NCI-H526 (cell line): ENCODE measurements at places on chromosomes 16 and 17.

- DNase-seq = no peak
Observed at GRCh38 chr16:6695666-6696065, 637.0 kb upstream of the RBFOX1 start.

GRCh38 chr17:64154717-64155116 is 24.8 kb upstream of the ERN1 start:
- no peak for DNase-seq

DNA sequence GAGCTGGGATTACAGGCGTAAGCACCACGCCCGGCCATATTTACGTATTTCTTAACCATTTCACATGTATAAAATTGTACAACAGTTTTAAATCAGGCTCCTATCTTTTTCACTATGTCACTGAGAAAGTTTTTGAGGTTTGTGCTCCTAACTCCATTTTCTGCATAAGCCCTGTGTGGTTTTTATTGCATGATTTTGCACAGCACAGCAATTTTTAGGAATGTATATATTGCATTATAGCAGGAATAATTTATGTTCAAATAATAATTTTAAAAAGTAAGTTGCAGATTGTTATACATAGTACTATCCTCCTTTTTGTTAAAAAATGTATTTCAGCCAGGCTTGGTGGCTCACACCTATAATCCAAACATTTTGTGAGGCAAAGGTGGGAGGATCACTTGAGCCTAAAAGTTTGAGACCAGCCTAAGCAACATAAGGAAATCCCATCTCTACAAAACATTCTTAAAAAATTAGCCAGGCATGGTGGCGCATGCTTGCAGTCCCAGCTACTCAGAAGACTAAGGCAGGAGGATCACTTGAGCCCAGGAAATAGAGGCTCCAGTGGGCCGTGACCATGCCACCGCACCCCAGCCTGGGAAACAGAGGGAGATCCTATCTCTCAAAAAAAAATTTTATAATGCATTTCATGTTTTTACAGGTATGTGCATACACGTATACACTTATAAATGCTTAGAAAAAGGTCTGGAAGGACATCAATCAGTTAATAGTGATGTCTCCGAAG is 26.0 kb downstream of the SMG6 start:
- no peak for DNase-seq

- no peak for DNase-seq
Observed at GRCh38 chr16:74608944-74609343, 2.0 kb upstream of the GLG1 start.

GRCh38 chr17:1611715-1612114 is 16.9 kb downstream of the SLC43A2 start:
- DNase-seq = no peak

- DNase-seq = no peak
Observed at GRCh38 chr17:34201225-34201624, 53.9 kb upstream of the CCL2 start.

DNA sequence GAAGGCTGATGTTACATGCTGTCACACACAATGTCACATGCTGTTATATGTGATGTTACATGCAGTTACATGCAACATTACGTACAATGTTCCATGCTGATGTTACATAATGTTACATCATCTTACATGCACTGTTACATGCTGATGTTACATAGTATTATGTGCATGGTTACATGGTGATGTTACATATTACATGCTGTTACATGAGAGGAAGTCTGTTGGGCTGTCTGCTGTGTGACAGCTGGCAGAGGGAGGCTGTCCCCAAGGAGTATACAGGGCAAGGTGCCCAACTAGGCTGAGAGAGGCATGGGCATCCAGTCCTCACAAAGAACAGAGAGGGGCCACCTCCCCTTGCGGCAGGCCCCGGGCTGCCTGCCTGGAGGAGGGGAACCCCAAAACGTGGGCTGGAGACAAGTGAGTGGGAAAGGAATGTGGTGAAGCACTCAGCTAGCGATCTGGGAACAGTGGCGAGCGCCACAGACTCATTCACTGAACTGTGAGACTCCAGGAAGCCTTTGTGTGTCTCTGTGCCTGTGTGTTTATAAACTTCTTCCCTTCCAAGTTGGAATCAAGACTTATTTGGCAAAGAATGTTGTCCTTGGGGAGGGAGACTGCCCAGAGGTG is 30.6 kb downstream of the TMEM92 start:
- DNase-seq = no peak

- no peak for DNase-seq
Observed at GRCh38 chr16:22816475-22816874, 2.5 kb downstream of the HS3ST2 start.

GRCh38 chr16:4935241-4935855 is 1.6 kb downstream of the PPL start:
- no peak for DNase-seq

DNA sequence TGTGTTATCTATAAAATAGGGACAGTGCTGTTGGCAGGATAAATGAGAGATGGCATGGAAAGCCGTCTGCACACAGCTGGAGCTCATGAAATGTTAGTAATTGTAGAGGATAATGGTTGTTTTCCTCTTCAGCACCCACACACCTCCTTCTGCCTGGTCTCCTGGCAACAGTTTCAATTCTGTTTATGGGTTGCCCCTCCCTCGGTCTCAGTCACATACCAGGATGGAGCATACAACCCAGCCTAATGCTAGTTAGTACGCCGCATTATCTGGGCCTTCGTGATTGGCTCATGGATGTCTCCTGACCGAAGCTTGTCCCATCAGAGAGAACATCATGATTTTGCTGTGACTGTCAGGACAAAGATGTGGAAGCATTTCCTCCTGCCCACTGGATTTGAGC is 126.2 kb upstream of the WSCD1 start:
- no peak for DNase-seq

DNA sequence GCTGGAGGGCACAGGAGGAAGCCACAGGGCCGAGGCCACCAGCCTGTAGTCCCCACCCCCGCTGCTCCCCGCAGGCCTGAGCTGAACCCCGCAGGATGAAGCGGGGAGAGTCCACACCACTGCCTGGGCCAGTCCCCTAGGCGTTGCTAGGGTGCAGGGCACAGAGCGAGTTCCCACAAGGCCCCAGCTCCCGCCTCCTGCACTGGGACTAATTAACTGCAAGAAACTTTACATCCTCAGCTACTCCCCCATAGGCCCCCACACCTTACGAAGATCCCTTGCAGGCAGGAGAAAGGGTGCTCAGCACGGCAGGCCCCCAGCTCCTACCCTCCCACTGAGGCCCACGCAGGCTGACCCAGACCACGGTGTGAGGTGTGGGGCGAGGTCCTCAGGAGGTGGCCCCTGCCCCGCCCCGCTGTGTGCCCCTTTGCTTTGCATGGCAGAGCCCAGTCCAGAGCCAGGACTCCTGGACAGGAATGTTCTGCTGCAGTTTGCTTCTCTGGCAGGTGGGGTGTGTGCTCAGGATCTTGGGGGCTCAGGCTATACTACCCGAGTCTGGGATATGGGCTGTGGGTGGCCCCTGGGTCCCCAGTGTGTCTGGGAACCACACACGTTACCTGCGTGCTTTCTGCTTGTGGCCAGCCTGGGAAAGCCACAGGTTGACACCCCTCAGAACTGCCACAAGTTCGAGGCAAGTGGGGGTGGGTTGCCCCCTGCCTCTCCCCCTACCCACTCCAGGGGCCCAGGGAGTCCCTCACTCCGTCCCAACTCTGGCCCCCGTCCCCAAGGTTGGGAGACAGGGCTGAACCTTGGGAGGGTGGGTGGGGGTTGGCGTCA is 1.2 kb downstream of the GNG13 start:
- peak; percentile 73 for DNase-seq

DNA sequence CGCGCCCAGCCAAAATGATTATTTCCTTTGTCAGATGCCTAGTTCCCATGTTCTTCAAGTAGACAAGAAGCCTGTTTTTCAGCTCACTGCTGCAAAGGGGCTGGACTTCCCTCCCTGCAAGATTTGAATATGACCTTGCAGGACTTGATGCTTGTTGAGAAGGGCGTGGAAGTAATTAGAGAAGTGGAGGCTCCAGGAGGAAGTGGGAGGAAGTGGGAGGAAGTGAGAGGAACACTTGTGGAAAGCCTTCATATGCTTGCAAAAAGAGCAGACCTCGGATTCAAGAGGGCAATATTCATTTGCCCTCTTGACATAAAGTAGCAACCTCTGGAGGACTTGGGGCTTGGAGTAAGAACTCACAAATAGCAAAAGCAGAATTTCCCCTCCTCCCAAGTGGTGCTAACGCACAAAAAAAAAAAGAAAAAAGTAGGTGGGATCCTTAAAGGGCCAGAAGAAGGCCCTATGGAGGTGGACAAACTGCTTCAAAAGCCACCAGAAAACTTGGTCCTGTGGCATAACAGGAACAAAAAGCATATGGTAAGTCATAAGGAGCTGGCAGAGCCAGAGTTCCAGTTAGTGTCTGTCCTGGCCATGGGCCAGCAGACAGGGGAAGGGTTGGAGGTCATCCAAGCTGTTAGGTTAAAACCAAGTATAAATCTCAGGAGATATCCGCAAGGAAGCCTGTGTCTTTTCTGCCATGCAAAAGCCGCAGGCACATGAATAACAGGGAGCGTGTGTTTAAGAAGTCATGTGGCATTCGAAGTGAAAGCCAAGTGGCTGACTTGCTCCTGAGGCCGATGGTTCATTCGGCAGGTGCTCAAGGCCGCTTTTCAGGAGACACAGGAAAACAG is 20.6 kb upstream of the PRKAR1A start:
- DNase-seq = no peak

- DNase-seq = no peak
Observed at GRCh38 chr16:48393485-48394354, 8.5 kb upstream of the SIAH1 start.

DNA sequence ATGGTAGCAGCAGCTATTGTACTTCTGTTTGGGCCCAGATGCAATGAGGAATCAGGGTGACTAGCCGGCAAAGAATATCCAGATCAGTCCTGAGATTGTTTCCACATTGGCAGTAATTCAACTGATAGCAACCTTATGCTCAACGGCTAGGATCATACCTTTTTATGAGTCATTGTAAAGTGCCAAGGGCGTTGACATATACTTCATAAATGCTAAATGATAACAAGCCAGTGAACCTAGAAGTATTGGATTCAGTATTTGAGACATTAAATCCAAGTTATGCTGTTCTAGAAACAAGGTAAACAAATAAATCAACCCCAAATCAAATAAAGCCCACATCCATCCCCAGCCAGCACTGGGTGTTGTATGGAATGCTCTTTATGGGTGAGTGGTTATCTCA is 207.1 kb upstream of the ZFHX3 start:
- no peak for DNase-seq

DNA sequence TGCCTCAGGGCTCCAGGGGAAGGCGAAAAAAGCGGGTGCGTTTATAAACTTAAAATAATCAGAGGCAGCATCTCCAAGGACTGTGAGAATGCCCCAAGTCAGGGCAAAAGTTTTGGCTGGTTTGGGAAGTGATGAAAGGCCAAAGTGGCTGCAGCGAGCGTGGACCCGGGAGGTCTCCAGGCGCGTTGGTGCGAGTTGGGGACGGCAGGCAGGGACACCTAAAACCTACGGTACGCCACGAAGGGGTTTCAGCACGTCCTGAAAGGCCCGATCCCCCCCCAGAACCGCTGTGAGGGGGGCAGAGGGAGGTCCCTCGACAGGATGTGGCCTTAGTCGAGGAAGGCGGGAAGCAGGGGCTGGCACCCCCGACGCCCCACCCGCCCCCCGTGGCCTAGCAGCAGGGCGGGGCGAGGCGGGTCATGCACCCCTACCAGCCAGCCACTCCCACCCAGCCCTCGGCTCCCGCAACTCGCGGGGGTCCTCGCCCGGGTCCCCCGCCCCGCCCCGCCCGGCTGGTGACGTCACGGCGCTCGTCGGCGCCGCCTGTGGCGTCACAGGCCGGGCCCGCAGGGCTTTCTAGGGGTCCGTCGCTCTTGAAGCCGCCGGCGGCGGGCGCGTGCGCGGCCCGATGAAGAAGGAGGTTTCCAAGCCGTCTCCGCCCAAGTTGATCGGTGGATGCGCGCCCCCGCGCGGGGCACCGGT is at the start of gene MYCBPAP:
TSS of gene MYCBPAP (plus strand) at position 569 of the 702 bp plus-strand sequence. CDS start 236 bp downstream, outside the sequence.
- DNase-seq = peak; percentile 46

GRCh38 chr16:30445149-30445407 is 596 bp downstream of the SEPHS2 start:
- no peak for DNase-seq

DNA sequence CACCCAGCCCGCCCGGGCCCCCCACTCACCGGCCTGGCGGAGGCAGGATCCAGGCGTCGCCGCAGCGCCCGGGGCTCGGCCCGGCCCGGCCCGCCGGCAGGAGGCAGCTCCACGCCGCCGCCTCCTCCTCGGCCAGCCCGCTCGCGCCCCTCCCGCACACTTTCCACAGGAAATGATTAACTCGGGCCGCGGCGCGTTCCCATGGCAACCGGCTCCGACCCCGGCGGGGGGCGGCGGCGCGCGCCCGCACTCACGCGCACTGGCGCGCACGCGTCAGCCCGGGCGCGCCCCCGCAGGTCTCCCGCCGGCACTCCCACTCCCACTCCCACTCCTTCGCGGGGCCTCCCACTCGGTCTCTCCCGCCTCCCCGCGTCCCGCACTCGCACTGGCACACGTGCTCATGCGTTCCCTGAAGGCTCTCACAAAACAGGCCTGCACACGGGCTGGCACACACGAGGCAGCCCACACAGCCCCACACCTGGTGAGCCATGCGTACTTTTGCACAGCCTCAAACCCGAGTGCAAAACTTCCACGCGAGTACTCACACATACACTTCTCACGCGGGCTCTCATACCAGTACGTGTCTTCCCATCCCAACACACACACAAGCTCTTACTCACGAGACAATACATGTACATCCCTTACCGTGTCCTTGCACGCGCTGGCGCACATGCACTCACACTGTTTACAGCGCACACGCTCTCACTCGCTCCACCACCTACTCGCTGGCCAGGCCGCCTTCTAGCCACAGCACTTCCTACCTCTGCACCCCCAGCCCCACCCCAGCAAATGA is at the start of gene KIFC3:
TSS of gene KIFC3 (minus strand) at position 151 of the 793 bp plus-strand sequence. CDS start 4,248 bp downstream, outside the sequence.
- peak; percentile 68 for DNase-seq

- DNase-seq = no peak
Observed at GRCh38 chr16:70294385-70295025, 4.5 kb upstream of the DDX19B start.

- no peak for DNase-seq
Observed at GRCh38 chr16:87395181-87395842, 3.2 kb downstream of the MAP1LC3B start.

- no peak for DNase-seq
Observed at GRCh38 chr16:28597692-28598261, 927 bp upstream of the SULT1A2 start.

GRCh38 chr17:44585315-44585714 is 28.0 kb downstream of the FZD2 start:
- no peak for DNase-seq
